ENCODE measurements at places on chromosomes 4 and X.

DNA sequence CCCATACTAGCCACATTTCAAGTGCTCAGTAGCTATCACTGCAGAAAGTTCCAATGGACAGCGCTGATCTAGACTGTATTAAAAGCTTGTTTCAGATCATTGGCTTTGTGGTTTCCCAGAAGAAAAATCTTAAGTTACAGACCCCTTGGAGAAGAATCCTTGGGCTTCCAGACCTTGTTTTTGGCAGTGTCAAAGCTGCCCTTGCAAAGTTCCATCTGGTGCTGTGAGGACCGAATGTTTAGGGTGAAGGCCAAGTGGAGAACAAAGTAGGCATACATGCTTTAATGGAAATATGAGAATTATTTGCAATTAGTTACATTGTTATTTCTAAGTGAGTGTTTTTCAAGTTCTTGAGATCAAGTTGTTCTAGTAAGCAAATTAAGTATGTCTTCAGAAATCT, 144.7 kb downstream of the FRMPD4 start:
- DNase-seq: no peak

- DNase-seq: no peak
Observed at GRCh38 chr4:174495626-174496025, 26.7 kb downstream of the HPGD start.

- DNase-seq: no peak
Observed at GRCh38 chrX:8632924-8633323, 99.0 kb downstream of the ANOS1 start.

GRCh38 chrX:2468261-2469195, 32.2 kb downstream of the DHRSX start:
- no peak for DNase-seq

- DNase-seq: no peak
Observed at GRCh38 chr4:78747475-78747922, 28.7 kb upstream of the BMP2K start.

DNA sequence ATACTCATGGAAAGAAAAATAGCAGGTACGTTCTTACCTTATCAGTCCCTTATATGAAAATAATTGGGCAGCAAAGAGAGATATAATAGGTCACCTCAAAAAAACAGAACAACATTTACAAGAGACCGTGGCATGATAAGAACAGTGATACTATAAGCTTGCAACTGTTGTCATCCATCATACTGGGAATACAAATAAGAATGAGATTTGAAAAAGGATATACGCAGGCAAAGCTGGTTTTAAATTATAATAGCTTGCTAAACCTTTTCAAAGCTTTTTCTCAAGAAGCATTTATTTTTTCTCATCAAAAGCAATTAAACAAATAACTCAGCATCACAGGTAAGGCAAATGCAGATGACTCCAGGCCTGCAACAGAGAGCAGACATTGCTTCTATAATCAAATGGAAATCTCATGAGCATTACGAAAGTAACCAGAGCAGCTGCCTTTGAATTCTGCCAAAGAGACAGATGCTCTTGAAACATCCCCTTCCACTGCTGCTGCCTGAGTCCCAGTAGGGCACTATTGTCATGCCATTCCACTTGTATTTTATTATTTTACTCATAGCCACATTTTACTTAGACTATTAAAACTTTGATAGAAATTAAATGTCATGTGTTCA, 620.6 kb upstream of the GNPDA2 start:
- DNase-seq: no peak

GRCh38 chr4:99207069-99207743, 11.8 kb downstream of the ADH6 start:
- DNase-seq: no peak

GRCh38 chrX:133482056-133482952, 67.0 kb upstream of the GPC4 start:
- DNase-seq: no peak

GRCh38 chr4:10093801-10094552, 22.6 kb downstream of the WDR1 start:
- DNase-seq: peak; percentile 39

DNA sequence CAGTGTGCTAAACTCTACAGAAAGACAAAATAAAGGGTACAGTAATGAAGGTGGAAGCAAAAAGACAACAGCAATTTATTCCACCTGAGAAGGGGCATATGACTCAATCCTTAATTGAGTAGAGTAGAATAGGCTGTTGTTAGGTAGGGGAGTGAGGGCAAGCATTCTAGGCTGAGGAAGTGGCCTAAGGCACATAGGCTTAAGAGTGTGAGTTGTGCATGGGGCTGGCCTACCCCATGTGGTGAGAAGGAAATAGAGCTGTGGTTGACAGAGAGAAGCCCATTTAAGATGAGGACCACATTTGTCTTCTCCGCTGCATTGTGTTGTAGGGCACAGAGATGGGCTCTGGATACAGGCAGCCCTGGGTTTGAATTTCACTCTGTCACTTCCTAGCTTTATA, 3.4 kb upstream of the ZCCHC18 start:
- DNase-seq: no peak

DNA sequence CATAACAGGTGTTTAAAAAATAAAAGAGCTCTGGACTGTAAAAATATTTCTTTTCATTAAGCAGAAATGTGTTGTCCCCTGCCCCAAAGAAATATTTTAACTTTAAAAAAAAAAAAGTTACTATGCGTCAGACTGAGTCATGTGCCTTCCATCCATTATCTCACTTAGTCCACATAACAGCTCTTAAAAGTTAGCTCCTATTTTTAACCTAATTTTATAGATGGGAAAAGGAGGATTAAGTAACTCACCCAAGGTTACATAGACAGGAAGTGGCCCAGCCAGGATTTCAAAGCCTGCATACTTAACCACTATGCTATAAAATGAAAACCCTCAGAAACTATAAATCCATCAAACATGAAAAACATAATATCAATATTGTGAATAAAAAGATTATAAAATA, 97.7 kb downstream of the MANBA start:
- DNase-seq: no peak

DNA sequence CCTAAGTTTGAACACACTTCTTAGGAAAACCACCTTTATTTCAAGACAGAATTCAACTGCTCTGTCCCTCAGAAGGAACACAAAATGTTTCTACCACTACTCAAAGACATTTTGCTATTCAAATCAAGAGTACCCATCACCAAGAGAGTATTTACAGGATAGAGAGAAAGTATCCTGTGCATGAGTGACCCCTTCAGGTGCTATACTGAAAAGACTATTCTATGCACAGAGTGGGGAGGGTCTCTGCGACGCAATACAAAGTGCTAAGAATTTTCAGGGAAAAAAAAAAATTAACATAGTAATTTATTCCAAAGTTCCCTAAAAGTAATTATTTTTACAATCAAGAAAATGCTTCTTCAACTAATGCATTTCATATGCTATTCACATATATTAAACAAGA, 346.4 kb upstream of the FAM241A start:
- no peak for DNase-seq

- DNase-seq: no peak
Observed at GRCh38 chr4:184792950-184793555, 32.7 kb downstream of the ACSL1 start.

DNA sequence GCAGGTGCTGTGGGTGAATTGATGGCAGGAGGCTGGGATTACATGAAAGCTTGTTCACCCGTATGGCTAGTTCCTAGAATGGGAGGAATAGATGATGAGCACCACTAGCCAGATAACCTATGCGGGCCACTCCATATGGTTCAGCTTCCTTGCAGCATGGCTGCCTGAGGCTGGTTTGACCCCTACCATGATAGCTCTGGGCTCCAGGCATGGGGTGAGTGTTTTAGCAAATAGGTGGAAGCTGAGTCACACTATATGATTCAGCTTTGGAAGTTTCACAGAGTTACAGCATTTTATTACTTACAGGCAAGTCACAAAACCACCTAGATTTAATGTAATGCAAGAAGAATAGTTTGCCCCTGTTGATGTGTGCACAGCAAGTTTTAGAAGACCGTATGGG, 603.2 kb downstream of the STIM2 start:
- no peak for DNase-seq

GRCh38 chr4:173301518-173302201, 32.5 kb downstream of the HMGB2 start:
- DNase-seq: peak; percentile 52

DNA sequence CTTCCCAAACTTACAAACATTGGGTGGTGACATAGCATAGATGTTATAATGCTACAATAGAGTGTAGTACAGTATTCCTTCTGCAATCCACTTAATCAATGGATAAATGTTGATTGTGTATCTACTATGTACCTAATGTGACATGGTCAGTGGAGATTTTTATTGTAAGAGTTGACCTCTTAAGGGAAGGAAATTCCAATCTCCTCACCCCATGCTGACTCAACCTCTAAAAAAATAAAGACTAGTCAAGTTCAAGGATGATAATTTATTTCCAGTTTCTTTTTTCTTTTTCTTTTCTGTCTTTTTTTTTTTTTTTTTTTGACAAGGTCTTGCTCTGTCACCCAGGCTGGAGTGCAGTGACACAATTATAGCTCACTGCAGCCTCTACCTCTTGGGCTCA, 206.5 kb upstream of the STS start:
- no peak for DNase-seq

DNA sequence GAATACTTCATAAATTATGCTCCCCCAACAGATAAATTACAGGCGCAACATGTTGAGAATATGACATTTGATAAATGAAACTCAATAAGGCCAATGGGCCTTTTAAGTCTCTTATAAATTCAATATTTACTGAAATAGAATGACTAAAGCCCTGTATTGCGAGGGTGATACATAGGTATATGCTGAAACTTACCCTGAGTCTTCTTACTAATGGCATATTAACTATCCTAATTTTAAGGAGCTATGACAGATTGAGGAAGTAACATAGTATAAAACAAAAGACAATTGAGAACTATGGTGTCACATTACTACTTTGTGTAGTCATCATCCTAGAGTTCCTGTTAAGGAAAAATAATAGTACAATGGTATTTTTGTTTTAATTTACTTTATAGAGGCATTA, 440.7 kb downstream of the IL15 start:
- DNase-seq: no peak

DNA sequence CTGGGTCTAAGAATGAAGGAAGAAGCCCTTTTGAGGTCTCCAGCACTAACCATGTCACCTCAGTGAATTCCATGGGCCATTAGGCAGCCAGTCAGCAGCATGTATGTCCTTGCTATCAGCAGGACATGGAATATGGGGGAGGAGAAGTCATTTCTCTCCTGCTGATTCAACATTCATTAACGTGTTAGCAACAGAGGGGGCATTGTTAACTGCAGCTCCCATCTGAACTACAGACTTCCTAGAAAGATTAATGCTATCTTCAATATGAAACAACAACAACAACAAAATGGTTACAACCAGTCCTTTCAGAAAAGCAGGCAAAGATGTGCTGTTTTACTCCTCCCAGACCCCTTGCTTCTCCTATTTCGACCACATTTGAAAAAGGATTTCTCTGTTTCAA, 120.4 kb upstream of the SLC34A2 start:
- no peak for DNase-seq

GRCh38 chr4:140673729-140674128, 82.5 kb downstream of the TBC1D9 start:
- DNase-seq: no peak

GRCh38 chr4:13902146-13902545, 274.6 kb upstream of the BOD1L1 start:
- no peak for DNase-seq

- no peak for DNase-seq
Observed at GRCh38 chrX:107773206-107773605, 2.4 kb downstream of the TSC22D3 start.

DNA sequence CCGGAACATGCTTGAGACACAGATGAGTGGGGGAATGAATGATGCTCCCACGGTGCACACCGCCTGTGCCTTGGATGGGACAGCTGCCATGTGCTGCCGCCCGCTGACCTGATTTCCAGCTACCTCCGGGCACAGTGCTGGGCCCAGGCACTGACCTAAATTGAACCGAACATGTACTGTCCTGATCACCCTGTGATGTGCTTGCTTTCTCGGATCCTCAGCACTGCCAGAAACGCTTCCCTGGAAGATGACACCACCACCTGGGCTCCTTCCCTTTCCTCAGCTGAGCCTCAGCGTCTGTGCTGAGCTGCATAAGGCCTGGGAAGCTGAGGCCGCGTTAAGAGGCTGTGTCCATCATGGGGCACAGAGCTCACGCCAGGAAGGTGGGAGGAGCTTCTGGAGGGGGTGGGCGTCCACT, 39.3 kb upstream of the MXD4 start:
- no peak for DNase-seq

- DNase-seq: no peak
Observed at GRCh38 chr4:94939791-94940519, 182.2 kb downstream of the BMPR1B start.

DNA sequence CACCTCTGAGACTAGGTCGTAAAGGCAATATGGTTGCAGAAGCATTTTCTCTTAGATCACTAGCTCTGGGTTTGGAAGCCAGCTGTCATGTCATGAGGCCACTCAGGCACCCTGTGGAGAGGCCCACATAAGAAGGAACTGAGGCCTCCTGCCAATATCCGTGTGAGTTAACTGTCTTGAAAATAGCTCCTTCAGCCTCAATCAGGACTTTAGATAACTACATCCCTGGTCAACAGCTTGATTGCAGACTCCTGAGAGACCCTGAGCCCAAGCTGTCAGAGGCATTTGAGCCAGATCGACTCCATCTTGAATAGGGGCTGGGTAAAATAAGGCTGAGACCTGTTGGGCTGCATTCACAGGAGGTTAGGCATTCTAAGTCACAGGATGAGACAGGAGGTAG, 15.1 kb upstream of the REPS2 start:
- DNase-seq: no peak

DNA sequence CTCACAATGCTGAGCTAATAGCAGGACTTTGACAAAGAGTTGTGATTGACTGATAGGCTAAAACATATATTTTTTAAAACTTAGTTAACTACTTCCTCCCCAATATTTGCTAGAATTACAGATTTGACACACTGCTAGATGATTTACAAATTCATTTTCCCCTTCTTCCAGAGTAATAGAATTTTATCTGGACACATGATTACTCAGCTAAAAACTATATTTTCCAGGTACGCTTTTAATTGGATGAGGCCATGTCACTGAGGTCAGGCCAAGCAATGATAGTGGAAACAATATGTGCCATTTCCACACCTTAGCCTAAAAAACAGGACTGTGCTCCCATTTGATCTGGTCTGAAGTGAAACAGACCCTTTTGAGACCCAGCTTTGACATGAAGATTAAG, 193.3 kb upstream of the PGRMC2 start:
- no peak for DNase-seq
